Panc1 (cell line): ENCODE measurements at places on chromosomes 13 and 19. TPM values are rescaled to one million over a fixed set of nuclear protein-coding genes. Genes with fewer than 3 reads are reported as not detected.

DNA sequence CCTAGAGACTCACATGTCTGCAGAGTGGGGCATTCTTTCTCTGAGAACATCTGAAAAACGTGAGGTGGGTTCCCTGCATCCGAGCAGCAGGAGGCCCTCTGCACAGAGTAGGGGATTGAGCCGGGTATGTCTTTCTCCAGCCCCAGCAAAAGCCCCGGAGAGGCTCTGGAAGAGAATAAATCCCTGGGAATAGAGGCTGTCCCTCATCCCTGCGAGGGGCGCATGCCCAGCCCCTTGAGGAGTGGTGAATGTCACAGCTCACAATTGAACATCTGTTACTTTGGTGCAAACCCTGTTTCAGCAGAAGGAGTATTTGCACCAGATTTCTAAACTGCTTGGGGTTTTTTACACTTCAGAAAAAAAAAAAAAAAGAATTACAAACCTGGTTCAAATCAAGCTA is 164.6 kb downstream of the FGF14 start:
- DNase-seq, result no peak

GRCh38 chr19:11209839-11210655 is 12.7 kb upstream of the KANK2 start:
- no peak for DNase-seq

- no peak for DNase-seq
These were observed 3.1 kb downstream of the SMG9 start for GRCh38 chr19:43751466-43752220.

DNA sequence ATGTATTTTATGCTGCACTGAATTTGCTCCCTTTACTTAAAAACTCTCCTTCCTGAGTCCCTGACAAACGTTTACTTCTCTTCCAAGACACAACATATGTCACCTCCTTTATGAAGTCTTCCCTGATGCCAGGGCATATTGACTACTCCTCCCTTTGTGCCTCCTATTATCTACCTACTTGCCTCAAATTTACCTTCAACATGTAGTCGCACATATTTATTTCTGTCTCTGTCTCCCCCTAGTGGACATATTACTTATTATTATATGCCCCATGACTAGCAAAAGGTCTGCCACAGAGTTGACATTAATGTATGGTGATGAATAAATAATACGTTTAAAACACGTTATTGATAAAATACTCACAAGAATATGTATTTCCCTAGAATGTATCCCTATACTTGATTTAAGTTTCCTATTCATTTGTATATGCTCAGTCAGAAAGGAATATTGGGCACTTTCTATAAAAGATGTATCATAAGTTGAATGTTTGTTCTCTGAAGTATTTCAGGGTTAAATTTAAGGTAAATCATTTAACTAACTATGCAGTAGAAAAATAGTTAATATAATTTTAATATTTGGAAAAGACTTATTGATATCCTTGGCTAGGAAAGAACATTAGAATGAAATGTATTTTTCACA is 250.3 kb upstream of the ATXN8OS start:
- DNase-seq, result peak; percentile 10

DNA sequence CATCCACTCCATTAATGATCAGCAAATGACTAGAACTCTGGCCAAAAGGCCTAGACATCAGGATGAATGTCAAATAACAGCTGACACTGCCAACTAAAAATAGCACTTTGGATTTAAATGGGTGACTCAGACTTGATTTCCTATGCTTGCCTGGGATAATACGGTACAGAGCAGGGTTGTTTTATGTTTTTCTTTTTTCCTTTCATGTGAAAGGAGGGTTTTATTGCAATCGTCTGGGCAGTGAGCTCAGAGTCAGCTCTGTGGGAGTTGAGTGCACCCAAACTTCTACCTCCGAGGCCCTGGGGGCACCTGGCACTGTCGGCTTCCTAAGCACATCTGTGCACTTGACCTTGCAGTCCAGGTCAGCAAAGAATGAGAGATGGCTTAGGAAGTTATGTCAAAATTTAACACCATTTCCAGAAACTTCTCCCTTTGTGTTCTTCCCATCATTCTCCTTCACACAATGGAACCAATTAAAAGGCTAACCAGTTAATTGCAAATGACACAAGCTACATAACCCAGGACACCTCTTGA is 134.1 kb downstream of the LACC1 start:
- DNase-seq, result no peak

DNA sequence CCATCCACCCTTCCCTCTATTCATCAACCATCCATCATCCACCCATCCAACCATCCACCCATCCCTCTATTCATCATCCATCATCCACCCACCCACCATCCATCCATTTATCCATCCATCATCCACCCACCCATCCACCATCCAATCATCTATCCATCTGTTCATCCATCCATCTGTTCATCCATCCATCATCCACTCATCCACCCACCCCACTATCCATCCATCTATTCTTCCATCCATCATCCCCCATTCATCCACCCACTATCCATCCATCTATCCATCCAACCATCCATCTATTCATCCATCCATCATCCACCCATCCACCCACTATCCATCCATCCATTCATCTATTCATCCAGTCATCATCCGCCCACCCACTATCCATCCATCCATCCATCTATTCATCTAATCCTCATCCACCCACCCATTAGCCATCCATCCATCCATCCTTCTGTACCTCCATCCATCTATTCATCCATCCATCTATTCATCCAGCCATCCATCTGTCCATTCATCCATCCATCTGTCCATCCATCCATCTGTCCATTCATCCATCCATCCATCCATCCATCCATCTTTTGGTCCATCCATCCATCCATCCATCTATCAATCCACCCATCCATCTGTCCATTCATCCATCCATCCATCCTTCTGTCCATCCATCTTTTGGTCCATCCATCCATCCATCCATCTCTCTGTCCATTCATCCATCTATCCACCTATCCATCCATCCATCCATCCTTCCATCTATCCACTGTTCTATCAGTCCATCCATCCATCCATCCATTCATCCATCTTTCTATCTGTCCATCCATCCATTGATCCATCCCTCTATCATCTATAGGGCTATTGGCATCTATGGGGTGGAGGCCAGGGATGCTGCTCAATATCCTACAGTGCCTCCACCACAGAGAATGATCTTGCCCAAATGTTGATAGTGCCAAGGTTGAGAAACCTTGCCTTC is 47.5 kb downstream of the CPAMD8 start:
- no peak for DNase-seq

DNA sequence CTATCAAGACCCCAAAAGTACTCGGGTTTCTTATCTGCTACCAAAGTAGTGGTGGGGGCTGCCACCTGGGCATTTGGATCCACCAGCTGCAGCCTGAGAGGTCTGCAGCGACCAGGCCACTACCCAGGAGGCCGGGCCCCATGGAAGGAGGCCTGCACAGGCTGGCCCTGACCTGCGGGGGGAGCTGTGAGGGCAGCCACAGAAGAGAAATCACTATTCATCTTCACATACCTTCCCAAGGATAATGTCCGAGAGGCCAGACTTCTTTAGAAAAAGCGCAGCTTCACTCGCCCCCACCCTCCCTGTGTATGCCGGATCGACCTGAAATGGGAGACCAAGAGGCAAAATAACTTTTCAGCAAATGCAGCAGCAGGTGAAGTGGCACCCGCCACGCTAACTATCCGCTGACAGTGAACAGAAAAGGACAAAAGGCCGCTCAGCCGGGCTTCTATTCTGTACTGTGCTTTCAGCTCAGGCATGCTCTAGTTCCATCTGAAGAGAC is 30.1 kb downstream of the EPS15L1 start:
- DNase-seq, result no peak

GRCh38 chr13:46507981-46508380 is 45.0 kb upstream of the LRCH1 start:
- no peak for DNase-seq

DNA sequence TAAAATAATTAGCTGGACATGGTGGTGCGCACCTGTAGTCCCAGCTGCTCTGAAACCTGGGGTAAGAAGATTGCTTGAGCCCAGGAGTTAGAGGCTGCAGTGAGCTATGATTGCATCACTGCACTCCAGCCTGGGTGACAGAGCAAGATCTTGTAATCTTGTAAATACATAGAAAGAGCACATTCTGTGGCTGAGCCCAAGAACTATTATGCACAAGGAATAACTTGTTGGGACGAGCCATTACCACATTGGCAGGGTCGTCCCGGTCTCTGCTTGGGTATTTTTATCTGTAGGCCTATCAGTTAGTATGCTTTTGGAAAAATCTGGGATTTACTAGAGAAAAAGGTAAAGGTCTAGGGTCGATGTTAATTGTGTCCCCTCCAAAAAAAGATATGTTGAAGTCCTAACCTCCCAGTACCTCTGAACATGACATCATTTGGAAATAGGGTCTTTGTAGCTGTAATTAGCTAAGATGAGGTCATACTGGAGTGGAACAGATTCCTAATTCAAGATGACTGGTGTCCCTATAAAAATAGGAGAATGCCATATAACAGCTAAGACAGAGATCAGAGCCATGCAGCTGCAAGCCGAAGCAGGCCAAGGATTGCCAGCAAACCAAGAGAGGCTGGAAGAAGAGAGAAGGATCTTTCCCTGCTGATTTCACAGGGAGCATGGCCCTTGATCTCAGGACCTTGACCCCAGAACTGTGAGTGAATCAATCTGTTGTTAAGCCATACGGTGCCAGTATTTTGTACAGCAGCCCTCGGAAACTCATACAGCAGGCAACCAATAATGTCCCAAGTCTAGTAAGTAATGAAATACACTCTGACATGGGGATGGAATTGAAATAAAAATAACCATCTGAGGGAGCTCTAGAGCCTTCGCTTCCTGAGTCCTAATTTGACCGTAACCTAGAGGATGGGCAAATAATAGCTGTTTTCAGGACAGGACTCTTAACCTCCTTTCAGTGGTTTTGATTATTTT is 77.0 kb downstream of the TM9SF2 start:
- no peak for DNase-seq

DNA sequence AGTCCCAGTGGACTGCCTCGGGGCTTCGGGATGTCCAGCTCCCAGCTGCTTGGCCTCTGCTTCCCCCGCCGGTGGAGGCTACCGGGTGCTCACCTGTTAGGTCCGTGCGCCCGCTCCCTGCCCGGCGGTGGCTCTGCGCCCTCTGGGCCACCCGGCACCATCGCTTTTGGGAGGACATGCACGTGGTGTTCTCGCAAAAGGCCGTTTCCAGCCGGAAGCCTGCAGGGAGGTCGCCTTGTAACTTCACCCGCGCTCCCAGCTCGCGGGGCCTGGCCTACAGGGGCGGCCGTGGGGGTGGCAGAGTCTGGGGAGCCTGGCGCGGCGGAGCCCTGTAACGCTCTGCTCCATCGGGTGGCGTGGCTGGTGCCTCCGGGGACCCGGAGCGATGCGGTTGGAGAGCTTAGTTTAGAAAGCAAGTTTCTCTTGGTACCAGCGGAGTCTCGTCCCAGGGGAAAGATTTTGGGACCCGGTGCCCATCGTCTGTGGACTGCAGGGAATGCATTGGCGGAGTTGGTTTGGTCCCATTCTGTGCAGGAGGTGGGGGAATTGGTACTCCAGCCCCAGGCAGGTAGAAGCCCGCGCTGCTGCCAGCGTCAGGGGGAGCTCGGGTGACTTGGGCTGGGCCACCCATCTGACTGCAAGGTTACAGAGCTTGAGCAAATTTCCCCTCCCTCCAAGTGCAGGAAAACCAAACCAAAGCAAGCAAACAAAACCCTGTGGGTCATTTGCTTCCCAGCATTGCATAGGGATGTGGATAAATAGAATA is 673 bp downstream of the SPATA13 start:
- no peak for DNase-seq

DNA sequence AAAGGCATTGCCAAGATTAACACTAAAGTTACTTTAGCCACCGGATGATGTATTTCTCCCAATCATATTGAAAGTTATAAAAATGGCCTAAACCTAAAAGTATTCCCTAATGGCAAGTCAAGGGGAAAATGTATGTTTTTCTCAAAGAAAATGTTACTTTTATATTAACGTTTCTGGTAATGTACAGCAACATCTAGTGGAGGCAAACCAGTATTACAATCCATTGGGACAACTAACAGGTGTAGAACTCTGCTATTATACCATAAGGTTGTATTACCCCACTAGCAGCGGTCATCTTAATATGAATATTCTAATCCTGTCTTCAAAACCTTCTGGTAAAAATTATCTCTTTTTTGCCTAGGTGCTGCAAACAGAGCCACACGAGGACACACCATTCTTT is 69.2 kb downstream of the ZNF100 start:
- DNase-seq, result no peak

DNA sequence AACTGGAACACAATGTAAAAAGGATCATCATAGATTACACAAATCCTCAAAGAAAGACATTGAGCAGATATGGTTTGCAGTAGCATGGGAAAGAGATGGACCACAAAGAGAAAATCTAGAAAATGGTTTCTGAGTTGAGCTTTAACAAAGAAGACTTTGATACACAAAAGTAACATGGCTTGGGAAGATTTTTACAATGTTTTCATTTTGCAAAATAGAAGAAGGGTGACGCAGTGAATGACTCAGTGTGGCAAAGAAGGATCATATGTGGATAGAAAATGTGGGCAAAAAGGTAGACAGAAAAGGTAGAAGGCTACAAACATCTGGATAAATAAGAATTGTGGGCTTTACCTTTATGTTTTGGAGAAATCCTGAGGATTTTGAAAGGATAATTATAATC is 1220.5 kb downstream of the PCDH17 start:
- no peak for DNase-seq

DNA sequence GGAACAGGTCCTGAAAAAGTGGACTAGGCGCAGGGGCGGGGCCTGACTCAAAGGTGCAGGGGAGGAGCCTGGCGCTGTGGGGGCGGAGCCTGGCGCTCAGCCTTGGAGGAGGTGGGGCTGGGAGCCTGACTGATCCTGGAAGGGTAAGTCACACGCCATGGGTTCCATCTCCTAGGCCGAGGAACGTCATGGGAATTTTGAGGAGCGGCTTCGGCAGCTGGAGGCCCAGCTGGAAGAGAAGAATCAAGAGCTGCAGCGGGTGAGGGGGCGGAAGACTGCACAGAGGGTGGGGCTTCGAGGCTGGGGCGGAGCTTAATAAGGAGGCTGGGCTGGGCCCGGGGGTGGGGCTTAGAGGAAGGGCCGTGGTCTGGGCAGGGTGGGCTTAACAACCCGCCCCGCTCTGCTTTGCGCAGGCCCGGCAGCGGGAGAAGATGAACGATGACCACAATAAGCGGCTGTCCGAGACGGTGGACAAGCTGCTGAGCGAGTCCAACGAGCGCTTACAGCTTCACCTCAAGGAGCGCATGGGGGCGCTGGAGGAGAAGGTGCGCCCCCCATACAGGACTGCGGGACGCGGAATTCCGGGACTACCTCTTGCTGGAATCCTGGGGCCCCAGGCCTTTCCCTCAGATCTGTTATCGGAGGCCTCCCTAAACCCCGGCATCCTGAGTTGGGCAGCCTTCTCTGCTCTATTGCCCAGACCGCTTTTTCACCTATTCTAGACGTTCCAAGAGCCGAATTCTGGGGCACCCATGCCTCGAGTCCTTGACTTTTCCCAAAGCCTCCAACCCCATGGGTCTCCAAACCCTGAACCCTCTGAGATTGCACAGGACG is 14.5 kb downstream of the PPFIA3 start:
- DNase-seq, result no peak

GRCh38 chr13:108621462-108621861 is 7.9 kb upstream of the MYO16 start:
- DNase-seq, result no peak

CBY2 gene
- total RNA-seq, result not detected

CGB5 gene
- not detected for total RNA-seq

NALCN gene
- 10.9 TPM for total RNA-seq

GNA15 gene
- total RNA-seq, result 6.2 TPM

TNFSF9 gene
- 2.9 TPM for total RNA-seq

HCN2 gene
- total RNA-seq, result 15.1 TPM

GARIN5A gene
- total RNA-seq, result 2.0 TPM
